Tibial nerve (tissue), 4 donors: ENCODE measurements at places on chromosomes 6 and 20. TPM values are rescaled to one million over a fixed set of nuclear protein-coding genes. Genes with fewer than 3 reads are reported as not detected.

- H3K4me1 ChIP-seq, result peaks cover 33% of the 10 kb centered on the region
- no peak for DNase-seq
- H3K4me3 ChIP-seq, result peak within 1 kb of the TSS; percentile 88
- H3K27ac ChIP-seq, result peak within 1 kb of the TSS; percentile 59
- H3K27me3 ChIP-seq, result no peaks in the 10 kb centered on the region
- no peaks in the 10 kb centered on the region for H3K36me3 ChIP-seq
Measured at GRCh38 chr20:46894579-46894958, at the start of gene EYA2. Gene EYA2 (plus strand): TSS chr20:46894843. CDS start chr20:46990011, 95,168 bp downstream.

GRCh38 chr20:57473246-57474048, 51.5 kb downstream of the CTCFL start:
- no peak for DNase-seq
- H3K27ac ChIP-seq, result no peak overlapping the region
- H3K36me3 ChIP-seq, result no peaks in the 10 kb centered on the region
- no peaks in the 10 kb centered on the region for H3K27me3 ChIP-seq
- no peaks in the 10 kb centered on the region for H3K4me1 ChIP-seq
- H3K4me3 ChIP-seq, result no peak overlapping the region

GRCh38 chr6:93210908-93211307, 208.5 kb downstream of the EPHA7 start:
- H3K36me3 ChIP-seq, result no peaks in the 10 kb centered on the region
- H3K4me3 ChIP-seq, result no peak overlapping the region
- no peak for DNase-seq
- no peak overlapping the region for H3K27ac ChIP-seq
- no peaks in the 10 kb centered on the region for H3K27me3 ChIP-seq

- no peaks in the 10 kb centered on the region for H3K4me1 ChIP-seq
- H3K36me3 ChIP-seq, result no peaks in the 10 kb centered on the region
- peak overlapping the region; percentile 30 for H3K4me3 ChIP-seq
- peak overlapping the region; percentile 22 for H3K27ac ChIP-seq
Measured at GRCh38 chr6:73388800-73389512, 5.7 kb upstream of the DDX43 start.

The HLA-DOA gene
- total RNA-seq, result 3.0 TPM
